Stimulated activated CD4-positive, alpha-beta T cell treated with anti-CD3 and anti-CD28 coated beads, Interleukin-12 subunit alpha, Interleukin-12 subunit beta, amount 100 ng/mL, for 24 hours (primary cell): ENCODE measurements at places on chromosomes 12 and 14.

DNA sequence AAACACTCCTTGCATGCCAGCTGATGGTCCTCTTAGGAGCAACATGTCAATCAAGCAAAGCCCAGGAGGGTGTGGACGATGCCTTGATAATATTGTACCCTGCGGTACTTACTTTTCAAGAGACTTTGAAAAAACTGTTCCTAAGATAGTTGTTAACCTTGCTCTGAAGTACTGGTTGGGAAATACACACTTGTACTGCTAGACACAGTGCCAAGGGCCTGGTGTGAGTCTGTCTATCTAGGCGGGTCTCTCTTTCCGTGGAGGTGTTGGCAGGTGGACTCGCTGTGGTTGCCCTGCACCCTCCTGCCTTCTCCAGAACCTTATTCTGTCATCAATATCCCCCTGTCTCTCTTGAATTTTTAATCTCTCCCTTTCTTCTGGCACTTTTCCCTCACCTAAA, 189.4 kb downstream of the NRXN3 start:
- DNase-seq, result no peak

DNA sequence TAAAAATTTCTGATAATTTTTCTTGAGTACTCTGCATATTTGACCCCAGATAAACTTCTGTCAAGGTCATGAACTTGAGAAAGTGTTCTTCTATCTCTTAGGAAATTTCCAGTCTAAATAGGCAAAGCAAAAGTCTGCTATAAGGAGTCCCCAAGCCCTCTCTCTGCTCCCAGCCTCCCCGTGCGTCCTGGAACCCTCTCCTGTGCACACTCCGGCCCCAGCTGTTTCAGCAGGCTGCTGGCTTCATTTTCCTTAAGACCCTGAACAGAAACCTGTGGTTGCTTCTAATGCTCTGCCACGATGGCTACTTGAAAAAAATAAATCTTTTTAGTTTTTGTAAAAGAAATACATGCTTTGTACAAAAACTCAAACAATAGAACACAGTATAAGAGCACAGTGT, 14.7 kb downstream of the KRT2 start:
- DNase-seq, result no peak

DNA sequence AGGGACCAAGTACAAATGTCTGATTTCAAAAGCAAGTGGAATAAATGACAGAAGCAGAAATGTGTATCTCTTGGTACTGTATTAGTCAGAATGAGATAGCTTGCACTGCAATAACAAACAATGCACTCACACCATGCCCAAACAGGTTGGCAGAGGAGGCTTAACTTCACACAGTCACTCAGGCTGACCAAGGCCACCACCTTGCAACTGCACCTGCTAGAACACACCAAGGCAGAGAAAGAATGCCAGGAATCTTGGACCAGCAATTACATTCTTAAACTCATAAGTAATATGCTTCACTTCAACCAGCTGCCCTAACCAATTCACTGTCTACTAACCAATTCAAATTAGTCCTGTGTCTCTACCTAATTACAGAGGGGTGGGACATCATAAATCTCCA, 378.3 kb downstream of the BCL11B start:
- no peak for DNase-seq

- DNase-seq, result no peak
Observed at GRCh38 chr12:58629376-58629775, 290.9 kb downstream of the LRIG3 start.

DNA sequence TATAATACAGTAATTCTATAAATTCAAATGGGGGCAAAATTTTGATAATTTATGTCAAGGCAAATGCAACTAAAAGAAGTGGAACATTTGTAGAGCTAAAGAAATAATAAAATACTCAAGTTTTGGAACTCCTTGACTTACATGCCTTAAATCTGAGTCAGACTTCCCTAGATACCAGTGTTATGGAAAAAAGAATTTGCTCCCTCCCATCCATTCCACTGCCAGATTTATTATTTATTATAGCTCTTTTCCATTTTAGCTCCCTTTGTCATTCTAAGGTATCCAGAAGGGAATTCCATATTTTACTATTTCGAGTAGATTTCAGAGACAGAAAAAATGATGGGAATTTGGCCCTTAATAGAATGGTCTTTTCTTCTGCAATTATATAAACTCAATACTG, 44.0 kb downstream of the RHOJ start:
- no peak for DNase-seq

DNA sequence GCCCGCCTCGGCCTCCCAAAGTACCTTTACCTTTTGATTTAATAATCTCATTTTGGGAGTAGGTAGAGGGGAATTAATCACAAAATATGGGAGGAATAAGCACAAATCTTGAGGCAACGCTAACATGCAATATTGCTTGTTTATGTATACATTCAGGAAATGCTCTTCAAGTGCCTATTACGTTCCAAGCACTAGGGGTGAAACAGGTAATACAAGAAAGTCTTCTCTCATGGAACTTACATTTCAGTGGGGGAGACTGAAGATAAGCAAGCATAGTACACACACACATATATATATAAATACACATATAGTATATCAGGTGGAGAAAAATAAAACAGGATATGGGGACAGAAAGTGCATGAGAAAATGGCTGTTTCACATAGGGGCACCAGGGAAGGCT, 19.0 kb upstream of the ERC1 start:
- no peak for DNase-seq

DNA sequence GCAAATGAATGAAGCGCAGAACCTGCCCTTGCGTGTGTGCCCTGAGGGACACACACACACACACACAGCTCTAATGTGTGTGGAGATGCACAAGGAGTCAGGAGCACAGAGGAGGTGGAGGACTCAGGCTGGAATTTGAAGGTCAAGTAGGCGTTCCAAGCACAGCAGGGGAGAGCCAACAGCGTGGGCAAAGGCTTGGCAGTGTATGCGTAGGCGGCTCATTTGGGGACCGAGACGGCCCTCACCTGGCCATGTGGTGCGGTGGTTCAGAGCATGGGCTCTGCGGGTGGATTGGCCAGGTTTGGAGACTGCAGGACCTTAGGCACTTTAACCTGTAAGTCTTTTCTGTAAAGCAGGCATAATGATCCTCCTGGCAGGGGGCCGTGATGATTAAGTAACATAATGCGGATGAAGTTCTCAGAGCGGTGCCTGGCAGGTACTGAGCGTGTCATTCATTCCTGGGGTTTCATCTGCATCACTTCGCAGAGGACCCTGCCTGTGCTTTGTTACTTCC, 69.5 kb upstream of the SLC24A4 start:
- no peak for DNase-seq

DNA sequence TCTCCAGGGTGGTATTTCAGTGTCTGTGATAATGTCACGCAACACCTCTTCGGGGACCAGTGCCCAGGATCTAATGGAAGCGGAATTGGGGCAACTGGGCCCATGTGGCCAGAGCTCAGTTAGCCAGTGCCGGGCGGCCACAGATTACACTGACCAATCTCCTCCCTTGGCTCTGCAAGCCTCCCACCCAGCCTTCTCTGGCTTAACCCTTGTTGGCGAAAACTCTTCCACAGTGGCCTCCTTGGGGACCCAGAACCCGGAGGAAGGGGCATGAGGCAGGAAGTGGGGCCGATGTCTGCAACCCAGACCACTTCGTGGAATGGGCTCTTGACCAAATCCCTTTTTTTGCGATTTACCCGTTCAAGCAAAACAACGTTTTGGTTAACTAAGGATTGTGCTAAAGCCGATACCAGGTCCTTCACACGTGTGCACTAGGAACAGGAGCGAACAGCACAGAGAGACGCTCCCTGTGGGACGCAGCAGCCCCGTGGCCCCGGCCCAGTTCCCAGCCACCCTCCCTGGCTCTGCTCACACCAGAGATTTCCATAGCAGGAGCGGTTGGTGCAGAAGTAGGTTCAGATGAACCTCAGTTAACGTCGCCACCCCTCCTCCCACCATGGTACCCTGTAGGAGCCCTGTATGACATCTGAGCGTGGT, 38.2 kb downstream of the SLC8B1 start:
- DNase-seq, result no peak

GRCh38 chr14:76131071-76131965, 20.4 kb upstream of the GPATCH2L start:
- no peak for DNase-seq

GRCh38 chr14:99589651-99590530, 14.1 kb downstream of the CCDC85C start:
- DNase-seq, result no peak

- DNase-seq, result no peak
Observed at GRCh38 chr14:84670796-84671195, 859.1 kb upstream of the FLRT2 start.
